ENCODE measurements at places on chromosomes 2 and 18.

- no peak for DNase-seq
These were observed 1077.9 kb upstream of the PIK3C3 start for GRCh38 chr18:40877096-40877495.

DNA sequence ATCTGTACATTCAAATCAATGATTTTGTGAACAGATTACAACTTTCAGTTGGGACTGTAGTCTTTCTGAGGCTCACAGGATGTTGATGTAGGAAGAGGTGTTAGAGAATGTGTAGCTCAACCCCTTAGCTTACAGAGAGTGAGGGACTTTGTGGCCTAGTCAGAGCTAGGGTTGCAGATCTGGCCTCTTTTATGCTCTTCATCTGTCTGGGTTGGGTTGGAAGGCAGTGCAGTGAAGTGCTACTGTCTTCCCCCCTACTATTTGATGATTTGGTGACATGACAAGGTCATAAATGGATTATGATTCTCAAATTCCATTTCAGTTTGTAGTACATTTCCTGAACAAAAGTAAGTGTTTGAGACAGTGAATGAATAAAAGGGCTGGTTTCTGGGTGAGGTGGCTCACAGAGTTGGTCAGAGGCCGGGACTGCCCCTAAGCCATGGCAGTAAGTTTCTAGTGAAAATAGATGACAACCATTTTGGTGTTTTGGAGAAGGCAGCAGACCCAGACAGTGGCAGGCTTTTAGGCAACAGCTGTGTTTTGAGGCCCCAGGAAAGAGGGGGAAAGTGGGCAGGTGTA is 21.6 kb downstream of the MAP4K4 start:
- DNase-seq, result no peak

- DNase-seq, result no peak
These were observed 218.2 kb downstream of the RBM43 start for GRCh38 chr2:151043484-151043883.

GRCh38 chr2:217431577-217432269 is 571.1 kb downstream of the TNS1 start:
- DNase-seq, result no peak

Data from H9 (cell line).